ENCODE measurements at places on chromosomes 1 and 21.
A peak's percentile ranks its signal among the peaks of the same experiment; 100 is the strongest.

GRCh38 chr21:32481875-32482408 is 69.4 kb downstream of the EVA1C start:
- DNase-seq = no peak

GRCh38 chr1:211606332-211606913 is 27.5 kb upstream of the SLC30A1 start:
- peak; percentile 13 for DNase-seq

GRCh38 chr1:151013518-151013917 is 5.3 kb downstream of the PRUNE1 start:
- DNase-seq = no peak

DNA sequence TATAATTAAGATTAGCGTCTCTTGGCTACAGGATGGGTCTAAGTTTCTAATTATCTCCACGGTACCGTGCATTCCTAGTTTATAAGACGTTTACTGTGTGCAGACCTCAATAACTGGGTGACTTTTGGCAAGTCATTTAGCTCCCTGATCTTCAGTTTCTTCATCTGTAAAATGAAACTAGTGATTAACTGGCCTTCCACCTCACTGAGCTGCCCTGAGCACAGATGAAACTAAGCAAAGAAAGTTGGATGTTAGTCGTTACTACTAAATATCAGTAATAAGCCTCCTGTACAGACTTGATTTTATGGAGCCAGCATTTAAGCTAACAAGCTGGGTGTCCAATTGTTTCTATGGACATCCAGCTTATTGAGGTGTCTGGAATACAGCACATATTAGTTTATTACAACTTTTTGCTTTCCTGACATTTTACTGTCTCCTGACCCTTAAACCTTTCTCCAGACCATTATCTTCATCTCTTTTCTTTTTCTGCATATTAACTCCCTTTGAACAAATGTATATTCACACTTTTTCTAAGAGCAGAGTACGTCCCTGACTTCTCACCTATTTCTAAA is 1.1 kb downstream of the CR2 start:
- DNase-seq = peak; percentile 6

DNA sequence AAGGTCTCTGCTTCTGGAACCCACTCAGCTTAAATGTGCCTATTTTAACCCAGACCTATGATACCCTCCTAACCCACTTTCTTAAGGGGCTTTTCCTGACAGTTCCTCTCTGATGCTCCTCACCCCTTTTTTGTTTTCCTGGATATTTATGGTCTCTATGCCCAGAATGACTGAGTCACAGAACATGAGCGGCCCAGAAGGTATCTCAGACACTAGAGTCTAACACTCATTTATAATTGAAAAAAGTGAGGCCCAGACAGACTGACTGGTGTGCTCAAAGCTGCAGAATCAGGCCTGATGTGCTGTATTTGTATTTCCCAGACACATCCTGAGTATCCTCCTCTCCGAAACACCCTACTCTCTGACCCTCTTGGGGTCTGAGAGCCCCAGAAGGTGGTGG is 44.0 kb downstream of the LRRC71 start:
- DNase-seq = no peak

GRCh38 chr1:117467336-117467735 is 100.1 kb downstream of the MAN1A2 start:
- DNase-seq = no peak

DNA sequence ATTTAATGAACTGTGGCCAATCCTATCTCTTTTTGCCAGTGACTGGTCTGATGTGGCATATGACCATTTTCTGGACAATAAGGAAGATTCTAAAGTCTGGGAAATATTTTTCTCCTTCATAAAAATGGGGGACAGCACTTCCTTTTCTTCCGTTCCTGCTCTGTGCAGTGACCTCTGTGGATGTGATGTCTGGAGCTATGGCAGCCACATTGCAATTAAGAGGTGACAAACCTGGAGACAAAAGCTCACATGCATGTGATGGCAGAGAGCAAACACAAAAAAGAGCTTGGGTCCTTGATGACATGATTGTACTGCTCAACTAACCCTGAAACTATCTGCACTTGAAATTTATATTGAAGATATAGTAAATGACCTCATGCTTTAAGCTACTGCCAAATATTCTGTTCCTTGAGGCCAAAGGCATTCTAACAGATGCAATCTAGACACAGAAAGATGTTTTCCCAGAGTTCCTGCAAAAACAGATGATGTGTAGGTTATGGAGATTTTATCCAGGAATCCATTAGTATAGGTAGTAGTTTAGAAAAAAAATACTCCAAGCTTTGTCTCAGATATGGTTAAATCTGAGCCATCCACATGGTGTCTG is 2.2 kb upstream of the MAGI3 start:
- DNase-seq = no peak

- no peak for DNase-seq
Observed at GRCh38 chr1:244704107-244704506, 51.2 kb downstream of the DESI2 start.

GRCh38 chr1:229945795-229946194 is 121.2 kb upstream of the GALNT2 start:
- no peak for DNase-seq
